K562 (cell line): ENCODE measurements at places on chromosomes 16 and 17. TPM values are rescaled to one million over a fixed set of nuclear protein-coding genes. Genes with fewer than 3 reads are reported as not detected.
A peak's percentile ranks its signal among the peaks of the same experiment; 100 is the strongest.

DNA sequence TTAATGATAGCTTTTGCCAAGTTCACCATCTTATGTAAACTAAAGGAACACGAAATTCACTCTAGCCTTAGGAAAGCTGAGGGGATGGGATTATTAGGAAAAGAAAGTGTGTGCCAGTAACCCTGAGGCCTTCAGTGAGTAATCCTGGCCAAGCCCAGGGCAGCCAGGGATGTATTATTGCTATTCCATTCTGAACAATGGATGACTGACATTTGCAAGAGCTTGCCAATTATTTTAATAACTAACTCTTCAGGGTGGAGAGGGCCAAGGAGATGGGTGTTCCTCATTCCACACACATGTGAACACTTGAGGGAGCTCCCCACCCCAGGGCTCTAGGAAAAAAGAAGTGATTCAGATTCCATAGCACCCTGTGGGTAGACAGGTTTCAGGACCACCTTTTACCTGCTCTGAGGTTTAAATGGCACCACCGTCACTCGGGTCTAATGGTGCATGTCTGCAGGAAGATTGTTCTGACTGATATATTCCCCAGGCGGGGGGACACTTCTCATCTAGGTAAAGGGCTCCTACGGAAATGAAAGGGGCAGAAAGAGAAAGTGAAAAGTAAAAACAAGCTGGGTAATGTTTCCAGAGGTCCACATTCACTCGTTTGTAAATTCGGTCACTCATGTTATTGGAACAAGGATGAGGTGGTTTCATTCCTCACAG, 41.5 kb downstream of the TK2 start:
- no peaks in the 10 kb centered on the region; the same call in 2 of the 3 replicates for H3K36me3 ChIP-seq
- H3K4me1 ChIP-seq: peaks cover 13% of the 10 kb centered on the region; the same call in 1 of the 2 replicates
- no peak for DNase-seq
- H3K27me3 ChIP-seq: no peaks in the 10 kb centered on the region

DNA sequence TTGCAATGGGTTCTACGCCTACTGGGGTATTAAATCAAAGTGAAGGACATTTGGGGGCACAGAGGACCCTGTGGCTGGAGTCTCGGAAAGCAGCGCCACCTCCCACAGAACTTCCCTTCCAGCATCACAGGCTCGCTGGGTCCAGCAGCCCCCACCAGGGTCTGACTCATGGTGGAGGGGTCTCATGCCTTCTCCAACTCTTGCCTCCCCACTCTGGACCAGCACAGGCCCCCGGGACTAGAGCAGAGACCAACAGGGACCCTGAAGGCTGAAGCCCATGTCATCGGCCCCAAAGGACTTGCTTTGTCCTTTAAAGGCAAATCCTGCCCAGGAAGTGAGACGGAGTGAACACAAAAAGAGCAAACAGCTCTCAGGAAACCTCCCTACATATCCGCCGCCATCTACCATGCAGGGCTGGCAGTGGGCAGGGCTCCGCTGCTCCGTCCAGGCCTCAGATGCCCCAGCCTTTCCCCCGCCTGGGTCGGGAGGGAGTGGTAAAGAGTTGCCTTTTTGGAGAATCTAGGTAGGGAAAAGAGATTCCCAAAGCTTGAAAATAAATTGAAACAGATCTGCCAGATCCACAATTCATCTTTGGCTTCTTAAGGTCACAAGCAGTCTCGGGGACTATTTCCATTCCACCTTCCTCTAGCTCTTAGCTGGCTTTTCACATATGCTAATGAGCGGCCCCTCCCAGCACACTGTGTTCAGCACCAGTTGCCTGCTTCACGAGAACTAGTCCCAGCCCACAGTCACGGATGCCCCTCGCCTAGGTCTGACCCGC, 2.1 kb upstream of the GPRC5C start:
- H3K36me3 ChIP-seq: no peaks in the 10 kb centered on the region
- peaks cover 6% of the 10 kb centered on the region; the same call in 2 of the 3 replicates for H3K4me1 ChIP-seq
- no peak for DNase-seq
- H3K27ac ChIP-seq: peak overlapping the region; percentile 53; the same call in 2 of the 3 replicates

MYH2 gene
- polyA plus RNA-seq: not detected in 2 replicates

- no peak overlapping the region for H3K27ac ChIP-seq
- H3K36me3 ChIP-seq: no peaks in the 10 kb centered on the region
- peaks cover 31% of the 10 kb centered on the region for H3K27me3 ChIP-seq
- no peak overlapping the region for H3K4me3 ChIP-seq
- H3K4me1 ChIP-seq: no peaks in the 10 kb centered on the region
- DNase-seq: no peak
Observed at GRCh38 chr16:8733849-8734540, 59.6 kb downstream of the ABAT start.

CCL5 gene
- polyA plus RNA-seq: 0.30 and 0.49 TPM in 2 replicates

- H3K36me3 ChIP-seq: peaks cover 28% of the 10 kb centered on the region
- peak overlapping the region; percentile 97 for H3K27ac ChIP-seq
- H3K4me3 ChIP-seq: peak overlapping the region; percentile 61
- no peaks in the 10 kb centered on the region for H3K27me3 ChIP-seq
- DNase-seq: no peak
- H3K4me1 ChIP-seq: peaks cover 5% of the 10 kb centered on the region; the same call in 2 of the 3 replicates
Observed at GRCh38 chr17:30116345-30116660, 313 bp upstream of the NSRP1 start.

DNA sequence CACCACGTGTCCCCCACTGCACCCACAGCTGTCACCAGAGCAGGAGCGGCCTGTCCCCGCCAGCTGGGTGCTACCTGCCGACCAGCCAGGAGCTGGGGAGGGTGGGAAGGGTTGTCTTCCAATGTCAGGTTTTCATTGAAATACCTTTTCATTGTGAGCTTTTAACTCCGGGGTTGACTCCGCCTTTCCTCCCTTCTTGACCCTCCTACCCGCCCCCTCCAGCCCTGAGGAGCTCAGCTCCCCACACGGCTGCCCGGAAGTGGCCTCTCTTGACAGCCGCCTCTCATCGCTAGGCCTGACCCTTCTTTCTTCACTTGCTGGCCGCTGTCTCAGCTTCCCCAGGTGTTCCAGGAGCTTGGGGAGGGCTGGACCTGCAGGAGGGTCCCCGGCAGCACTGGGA, 21.2 kb upstream of the GNG13 start:
- H3K27me3 ChIP-seq: peaks cover 93% of the 10 kb centered on the region
- no peak overlapping the region for H3K4me3 ChIP-seq
- H3K4me1 ChIP-seq: peaks cover 36% of the 10 kb centered on the region
- no peaks in the 10 kb centered on the region for H3K36me3 ChIP-seq
- no peak for DNase-seq

GRCh38 chr16:83717814-83718213, 90.0 kb upstream of the HSBP1 start:
- H3K27ac ChIP-seq: no peak overlapping the region
- no peaks in the 10 kb centered on the region for H3K36me3 ChIP-seq
- no peaks in the 10 kb centered on the region; the same call in 2 of the 3 replicates for H3K27me3 ChIP-seq
- no peak overlapping the region for H3K4me3 ChIP-seq

FNDC8 gene
- not detected in 2 replicates for polyA plus RNA-seq

GRCh38 chr16:25692742-25693508, 1.2 kb downstream of the HS3ST4 start:
- DNase-seq: no peak
- no peaks in the 10 kb centered on the region for H3K36me3 ChIP-seq
- no peaks in the 10 kb centered on the region for H3K4me1 ChIP-seq
- H3K27ac ChIP-seq: no peak overlapping the region
- H3K27me3 ChIP-seq: peaks cover 10% of the 10 kb centered on the region; the same call in 1 of the 3 replicates
- H3K4me3 ChIP-seq: no peak overlapping the region

BCAR1 gene
- 9.8 and 10.5 TPM in 2 replicates for polyA plus RNA-seq

DNA sequence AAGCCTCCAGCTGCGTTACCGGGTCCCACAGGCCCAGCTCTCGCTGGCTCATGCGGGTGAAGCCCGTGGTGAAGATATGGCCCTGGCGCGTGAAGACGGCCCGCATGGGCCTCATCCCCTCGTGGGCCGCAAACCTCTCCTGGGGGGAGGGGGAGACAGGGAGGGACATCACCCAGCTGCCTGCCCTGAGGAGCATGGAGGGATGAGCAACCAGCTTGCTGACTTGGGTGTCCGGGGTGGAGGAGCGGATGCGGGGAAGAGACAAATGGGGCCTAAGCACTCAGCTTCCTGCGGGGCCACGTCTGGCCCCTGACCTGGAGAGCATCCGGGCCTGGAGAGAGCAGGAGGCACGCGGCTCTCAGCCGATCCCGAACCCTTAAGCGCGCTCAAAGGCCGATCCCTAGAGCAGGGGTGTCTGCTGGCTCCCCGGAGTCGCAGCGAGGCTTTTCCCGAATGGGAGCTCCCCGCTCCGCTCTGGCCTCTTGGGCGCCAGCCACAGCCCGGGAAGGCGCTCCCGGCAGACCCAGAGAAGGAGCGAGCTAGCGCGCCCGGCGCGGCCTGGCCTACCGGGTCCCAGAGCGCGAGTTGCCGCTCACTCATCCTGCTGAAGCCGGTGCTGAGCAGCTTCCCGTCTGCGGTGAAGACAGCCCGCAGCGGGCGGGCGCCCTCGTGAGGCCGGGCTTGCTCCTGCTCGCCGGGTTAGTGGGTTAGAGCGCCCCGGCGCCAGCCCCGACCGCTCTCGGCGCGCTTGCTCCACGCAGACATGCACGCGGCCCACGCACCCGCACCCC, 5.0 kb downstream of the CORO6 start:
- H3K4me3 ChIP-seq: 0 out of 2 replicates have a peak overlapping the region, but pooled peaks have one; percentile 15
- DNase-seq: peak; percentile 82
- no peaks in the 10 kb centered on the region for H3K27me3 ChIP-seq
- peaks cover 27% of the 10 kb centered on the region for H3K4me1 ChIP-seq

GRCh38 chr16:84570739-84571403, 47.0 kb downstream of the COTL1 start:
- peaks cover 6% of the 10 kb centered on the region; the same call in 1 of the 2 replicates for H3K4me1 ChIP-seq
- H3K4me3 ChIP-seq: no peak overlapping the region
- no peaks in the 10 kb centered on the region for H3K27me3 ChIP-seq
- H3K36me3 ChIP-seq: peaks cover 8% of the 10 kb centered on the region; the same call in 2 of the 3 replicates
- H3K27ac ChIP-seq: no peak overlapping the region

DNA sequence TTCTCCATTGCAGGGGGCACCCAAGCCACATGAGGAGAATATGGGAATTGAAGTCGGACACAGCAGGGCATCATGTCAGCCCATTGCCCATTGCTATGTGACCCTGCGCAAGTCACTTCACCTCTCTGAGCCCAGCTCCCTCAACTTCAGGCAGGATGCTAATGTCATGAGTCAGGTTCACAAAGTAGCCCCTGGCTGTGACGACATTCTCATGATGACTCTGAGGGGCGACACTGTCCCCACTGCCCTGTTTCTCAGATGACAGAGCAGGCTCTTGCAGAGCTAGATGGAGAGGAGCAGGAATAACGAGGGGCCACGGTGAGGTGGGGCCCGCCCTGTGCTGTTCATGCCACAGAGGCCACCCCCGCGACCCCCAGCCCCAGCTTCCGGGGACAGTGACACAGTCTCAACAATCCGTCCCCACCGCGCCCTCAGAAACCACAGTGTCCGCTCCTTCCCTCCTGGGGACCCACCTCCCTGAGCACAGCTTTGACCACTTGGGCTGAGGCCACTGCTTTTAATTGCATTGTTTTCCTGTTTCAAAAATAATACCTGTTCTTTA, 13.2 kb upstream of the ZNF469 start:
- H3K4me3 ChIP-seq: no peak overlapping the region
- peaks cover 51% of the 10 kb centered on the region for H3K27me3 ChIP-seq
- H3K27ac ChIP-seq: no peak overlapping the region
- H3K36me3 ChIP-seq: no peaks in the 10 kb centered on the region
- H3K4me1 ChIP-seq: no peaks in the 10 kb centered on the region

DNA sequence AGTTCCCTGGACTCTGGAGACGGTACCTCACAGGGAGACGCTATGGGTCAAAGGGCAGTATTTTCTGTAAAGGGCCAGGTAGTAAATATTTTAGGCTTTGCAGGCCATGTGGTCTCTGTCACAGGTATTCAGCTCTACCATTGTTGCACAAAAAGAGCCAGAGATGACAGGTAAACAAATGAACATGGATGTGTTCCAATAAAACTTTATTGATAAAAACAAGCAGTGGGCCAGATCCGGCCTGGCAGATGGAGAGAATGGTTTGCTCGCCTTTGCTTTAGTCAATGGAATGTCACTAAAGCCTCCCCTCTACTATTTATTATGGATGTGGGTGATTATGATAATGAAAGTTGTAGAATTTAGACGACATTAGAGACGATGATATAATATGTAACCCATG, 8.9 kb upstream of the SLC5A11 start:
- H3K36me3 ChIP-seq: no peaks in the 10 kb centered on the region; the same call in 2 of the 3 replicates
- H3K4me1 ChIP-seq: peaks cover 15% of the 10 kb centered on the region
- no peak overlapping the region for H3K4me3 ChIP-seq
- H3K27ac ChIP-seq: no peak overlapping the region
- no peak for DNase-seq

DNA sequence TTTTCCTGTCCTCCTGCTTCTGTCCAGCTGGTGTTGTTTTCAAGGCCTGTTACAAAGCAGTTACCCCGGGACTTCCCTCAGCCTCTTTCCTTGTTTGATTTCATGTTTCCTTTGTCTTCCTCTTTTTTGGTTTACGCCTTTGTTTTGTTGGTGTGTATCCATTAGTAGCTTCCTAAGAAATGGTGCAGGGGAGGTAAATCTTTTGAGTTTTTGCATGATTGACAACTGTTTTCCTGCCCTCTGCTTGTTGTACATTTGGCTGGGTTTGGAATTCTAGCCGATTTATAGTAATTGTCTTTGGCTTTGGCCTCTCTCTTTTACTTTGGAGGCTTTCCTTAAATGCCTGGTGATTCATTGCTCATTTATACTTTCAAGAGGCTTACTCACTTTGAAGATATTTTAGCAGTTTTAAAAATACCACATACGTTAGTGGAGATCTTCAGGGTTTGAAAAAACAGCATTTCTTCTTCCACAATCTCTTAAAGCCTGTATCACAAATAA, 32.8 kb downstream of the DNAH2 start:
- no peaks in the 10 kb centered on the region for H3K36me3 ChIP-seq
- no peaks in the 10 kb centered on the region for H3K4me1 ChIP-seq
- H3K27me3 ChIP-seq: no peaks in the 10 kb centered on the region
- DNase-seq: no peak
- no peak overlapping the region for H3K4me3 ChIP-seq

DNA sequence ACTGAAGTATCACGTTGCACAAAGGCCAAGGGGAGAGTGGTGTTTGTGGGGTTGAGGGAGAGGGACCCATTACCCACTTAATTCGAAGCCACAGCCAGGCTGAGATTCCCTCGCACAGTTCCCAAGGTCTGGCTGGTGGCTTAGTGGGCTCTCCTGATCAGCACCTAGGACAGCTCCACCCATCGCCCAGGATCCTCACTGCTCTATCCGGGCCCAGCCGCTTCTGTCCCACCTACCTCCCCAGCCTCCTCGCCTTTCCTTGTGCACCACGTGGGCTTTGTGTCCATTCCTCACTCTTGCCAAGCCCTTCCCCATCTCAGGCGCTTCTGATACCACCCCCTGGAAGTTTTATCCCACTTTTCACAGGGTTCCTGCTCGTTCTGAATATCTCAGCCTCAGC, 163.5 kb downstream of the CCT6B start:
- peak; percentile 69 for DNase-seq
- H3K27ac ChIP-seq: no peak overlapping the region
- no peaks in the 10 kb centered on the region for H3K4me1 ChIP-seq
- no peak overlapping the region for H3K4me3 ChIP-seq

DNA sequence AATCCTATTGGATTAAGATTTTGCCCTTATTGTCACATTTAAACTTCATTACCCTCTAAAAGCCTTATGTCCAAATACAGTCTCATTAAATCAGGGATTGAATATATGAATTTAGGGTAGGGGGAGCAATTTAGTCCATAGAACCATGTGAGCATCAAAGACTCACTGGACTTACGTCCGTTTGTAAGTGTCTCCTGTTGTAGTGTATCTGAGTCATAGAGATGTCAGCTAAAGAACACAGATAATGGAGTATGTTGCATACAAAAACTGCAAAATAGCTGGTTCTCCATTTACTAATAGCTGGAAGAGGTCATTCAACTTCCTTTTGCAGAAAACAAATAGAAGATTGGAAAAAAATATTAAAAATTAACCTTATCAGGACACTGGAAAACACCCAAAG, 599.1 kb upstream of the SOX9 start:
- H3K4me1 ChIP-seq: no peaks in the 10 kb centered on the region
- H3K27ac ChIP-seq: no peak overlapping the region
- H3K4me3 ChIP-seq: no peak overlapping the region
- no peaks in the 10 kb centered on the region for H3K36me3 ChIP-seq
- no peaks in the 10 kb centered on the region for H3K27me3 ChIP-seq
